ENCODE measurements at places on chromosomes 4 and X.
A peak's percentile ranks its signal among the peaks of the same experiment; 100 is the strongest.

GRCh38 chrX:45063319-45064095, 137.2 kb downstream of the DIPK2B start:
- no peak for DNase-seq

DNA sequence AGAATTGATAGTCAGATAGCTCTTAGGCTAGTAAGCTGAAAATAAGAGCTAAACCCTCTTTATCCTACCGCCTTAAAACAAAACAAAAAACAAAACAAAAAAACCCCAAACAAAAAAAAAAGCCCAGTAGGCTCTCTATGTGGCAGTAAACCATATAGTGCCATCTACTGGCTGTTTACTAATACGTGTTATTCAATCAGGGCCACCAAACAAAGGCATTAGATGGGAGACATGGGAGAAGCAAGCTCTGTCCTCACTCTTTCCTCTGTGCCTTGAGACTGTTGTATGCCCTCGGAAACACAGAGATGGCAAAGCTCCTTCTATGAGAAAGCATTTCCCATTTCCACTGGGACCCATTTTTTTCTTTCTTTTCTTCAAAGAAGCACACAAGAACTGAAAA, 148.8 kb upstream of the MID1 start:
- no peak for DNase-seq

DNA sequence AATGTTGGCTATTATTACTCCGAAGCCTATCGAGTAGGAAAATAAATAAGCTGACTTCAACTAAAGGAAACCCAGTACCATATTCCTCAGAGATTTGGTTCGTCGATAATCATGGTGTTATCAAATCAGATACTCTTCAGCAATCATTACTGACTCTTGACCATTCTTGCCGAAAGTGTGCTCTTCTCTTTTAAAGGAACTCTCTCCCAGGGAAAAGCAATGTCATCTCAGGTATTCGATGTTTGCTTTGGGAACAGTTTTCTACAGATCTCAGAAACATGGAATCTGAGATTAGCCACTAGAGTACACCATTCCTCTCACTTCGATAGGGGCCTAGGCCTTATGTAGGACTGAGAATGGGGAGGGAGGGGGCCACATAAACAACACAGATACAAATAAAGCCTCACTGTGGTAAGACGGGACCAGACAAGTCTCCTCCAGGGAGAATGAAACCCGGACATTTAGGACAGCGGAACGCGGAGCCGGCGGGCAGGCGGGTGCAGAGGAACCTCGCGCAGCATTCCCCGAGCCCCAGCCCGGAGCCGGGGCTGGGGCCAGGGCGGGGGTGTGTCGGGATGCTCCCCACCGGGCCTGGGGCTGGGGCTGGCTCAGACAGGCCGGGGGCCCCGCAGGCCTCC, 581 bp downstream of the DNAJB14 start:
- DNase-seq, result no peak

GRCh38 chrX:19805046-19805690, 82.2 kb downstream of the SH3KBP1 start:
- DNase-seq, result no peak

DNA sequence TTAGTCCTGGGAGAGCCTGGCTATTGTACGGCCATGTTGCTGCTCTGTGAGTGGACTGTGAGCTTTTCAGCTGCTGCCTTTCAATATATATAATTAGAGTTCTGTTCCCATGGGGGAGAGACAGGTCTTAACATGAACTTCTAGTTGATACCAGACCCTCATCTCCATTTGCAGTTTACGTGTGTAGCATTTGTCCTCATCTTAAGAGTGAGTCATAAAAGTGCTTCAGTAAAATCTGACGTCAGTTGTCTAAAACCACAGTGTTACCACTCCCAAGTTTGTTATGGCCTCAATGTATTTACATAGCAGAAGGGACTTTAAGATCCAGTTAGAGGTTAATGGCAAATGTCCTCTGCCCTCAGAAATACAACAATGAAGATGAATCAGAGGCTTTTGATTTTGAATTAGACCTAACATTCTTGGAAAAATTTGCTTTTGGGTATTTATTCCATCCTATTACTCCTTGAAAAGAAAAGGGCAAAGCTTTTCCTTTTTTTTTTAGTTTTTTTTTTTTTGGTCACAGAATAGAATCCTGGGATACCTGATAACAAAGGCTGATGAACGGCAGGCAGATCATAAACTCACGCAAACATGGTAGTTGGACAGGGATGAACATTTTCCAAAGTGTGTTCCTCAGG, 38.6 kb downstream of the PHOX2B start:
- DNase-seq, result peak; percentile 53

GRCh38 chr4:5256421-5256820, 205.1 kb downstream of the STK32B start:
- no peak for DNase-seq

DNA sequence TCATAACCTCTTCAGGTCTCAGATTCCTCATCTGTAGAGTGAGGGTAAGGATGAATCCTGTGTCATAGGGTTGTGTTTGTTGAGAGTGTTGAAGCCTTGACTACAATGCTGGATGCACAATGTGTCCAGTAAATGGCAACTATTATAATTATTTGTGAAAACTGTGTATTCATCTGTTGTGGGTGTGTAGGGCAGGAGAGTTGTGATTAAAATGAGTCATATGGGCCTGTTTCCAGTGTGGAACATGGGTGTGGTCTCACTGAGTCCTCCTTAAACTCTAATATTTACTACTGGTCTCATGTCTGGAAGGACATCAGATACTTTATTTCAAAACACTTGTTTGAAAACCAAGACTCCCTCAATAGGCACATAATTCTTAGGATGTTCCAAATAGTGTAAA, 208.5 kb upstream of the CASK start:
- no peak for DNase-seq

DNA sequence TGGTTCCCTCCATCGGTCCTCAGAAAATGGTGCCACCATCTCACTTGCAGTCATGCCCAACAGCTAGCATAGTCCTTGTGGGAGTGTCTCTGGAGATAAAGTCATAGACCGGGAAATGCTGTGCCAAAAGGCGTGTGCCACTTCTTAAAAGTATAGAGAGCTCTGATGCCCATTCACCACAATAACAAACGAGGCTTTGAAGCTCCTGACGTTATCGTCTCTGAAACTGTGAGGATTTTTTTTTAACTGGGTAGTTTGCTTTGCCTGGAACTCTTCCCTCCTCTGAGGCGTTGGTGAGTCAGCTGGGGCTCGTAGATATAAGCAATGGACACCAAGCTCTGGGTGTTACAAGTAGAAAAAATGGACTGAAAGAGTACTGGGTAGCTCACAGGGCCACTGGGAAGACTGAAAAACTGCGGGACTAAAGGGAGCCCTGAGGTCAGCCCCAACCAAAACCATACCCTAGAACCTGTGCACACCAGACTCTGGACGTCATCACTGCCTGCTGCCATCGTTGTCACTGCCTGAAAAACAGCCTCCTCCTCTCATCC, 89.4 kb upstream of the TRIM2 start:
- no peak for DNase-seq

GRCh38 chr4:177351622-177352244, 42.1 kb downstream of the NEIL3 start:
- no peak for DNase-seq

DNA sequence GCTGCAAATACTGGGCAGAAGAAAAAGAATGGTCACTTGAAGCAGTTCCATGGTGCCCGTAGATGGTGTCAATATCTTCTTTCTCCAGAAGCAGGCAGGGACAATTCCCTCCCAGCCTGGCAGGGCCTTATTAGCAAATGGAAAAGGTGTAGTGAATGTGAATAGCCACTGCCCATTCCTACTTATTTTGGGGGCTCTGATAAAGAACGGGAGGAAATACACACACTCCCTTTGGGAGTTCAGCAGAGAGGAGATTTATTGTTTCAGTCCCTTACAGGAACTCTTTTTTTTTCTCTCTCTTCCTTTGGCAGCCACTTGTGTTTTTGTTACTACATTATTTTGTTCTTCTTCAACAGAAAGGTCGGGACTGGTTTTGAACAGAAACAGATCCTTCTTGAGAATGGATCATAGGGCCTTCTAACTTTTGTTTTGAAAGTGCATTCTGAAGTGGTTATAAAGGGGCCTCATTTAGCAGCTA, at the start of gene EMCN:
Gene EMCN (minus strand): TSS at position 159 of the 478 bp plus-strand sequence. CDS start 108 bp downstream, at position 51.
- no peak for DNase-seq

DNA sequence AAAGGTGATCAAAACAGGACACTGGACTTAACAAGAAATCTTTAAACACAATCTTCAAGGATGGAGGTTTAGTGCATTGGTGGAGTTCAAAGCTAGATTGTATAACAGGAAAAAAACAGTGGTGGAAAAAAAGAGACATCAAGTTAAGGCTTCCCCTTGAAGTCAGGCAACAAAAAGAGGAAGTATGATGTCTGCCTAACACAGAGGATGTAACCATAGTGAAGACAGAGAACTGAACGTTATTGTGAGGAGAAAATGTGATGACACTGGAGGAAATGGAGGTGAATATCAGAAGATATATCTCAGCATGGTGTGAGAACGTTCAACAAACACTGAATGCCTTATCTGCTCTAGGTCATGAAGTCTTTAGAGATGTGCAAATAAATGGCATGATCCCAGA, 192.4 kb upstream of the AR start:
- DNase-seq, result no peak

DNA sequence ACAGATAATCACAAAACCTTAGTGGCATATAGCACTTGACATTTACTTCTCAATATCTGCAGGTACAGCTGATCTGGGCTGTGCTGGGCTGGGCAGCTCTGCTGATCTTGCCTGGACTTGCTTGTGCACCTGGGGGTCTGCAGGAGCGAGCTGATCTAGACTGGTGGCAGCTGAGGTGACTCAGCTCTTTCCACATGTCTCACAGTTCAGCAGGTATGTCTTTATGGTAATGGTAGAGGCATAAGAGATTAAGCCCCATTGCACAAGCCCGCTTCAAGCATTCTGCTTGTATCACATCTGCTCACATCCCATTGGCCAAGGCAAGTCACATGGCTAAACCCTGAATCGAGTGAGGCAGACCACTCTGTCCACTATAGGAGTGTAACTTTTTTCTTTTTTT, 506.7 kb downstream of the BCOR start:
- DNase-seq, result no peak

GRCh38 chrX:26442340-26442739, 226.4 kb downstream of the MAGEB5 start:
- DNase-seq, result no peak

- no peak for DNase-seq
Observed at GRCh38 chr4:119211867-119212233, 663 bp upstream of the USP53 start.

DNA sequence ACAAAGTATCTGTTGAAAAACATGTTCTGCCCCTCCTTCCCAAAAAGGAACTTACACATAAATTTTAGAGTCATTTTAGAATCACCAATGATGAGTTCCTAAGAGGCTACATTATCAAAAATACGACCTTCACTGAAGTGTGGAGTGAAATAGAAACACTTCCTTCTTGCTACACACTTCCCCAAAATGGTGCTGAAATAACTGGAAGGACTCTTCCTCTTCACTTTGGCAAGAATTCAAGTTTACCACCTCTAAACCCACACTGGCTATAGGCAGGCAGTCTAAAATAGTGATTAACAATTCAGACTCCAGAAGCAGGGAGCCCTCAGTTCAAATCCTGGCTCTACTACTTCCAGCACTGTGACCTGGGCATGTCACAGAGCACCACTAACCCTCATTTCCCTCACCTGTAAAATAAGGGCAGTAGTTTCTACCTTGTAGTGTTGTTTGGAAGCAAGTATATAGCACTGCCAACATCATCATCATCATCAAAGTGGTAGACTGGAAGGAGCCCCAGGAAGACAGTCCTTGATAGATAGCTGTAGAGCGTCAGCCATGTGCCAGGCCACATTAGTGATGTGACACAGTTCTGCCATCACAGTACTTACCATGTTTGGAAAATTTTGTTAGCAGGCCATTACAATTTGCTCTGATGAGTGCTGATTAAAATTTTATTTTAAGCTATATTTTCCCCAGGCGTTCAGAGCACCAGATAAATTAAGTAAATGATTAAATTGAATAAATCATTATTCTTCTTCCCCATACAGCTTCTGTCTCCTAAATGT, 103.3 kb downstream of the PARM1 start:
- no peak for DNase-seq

DNA sequence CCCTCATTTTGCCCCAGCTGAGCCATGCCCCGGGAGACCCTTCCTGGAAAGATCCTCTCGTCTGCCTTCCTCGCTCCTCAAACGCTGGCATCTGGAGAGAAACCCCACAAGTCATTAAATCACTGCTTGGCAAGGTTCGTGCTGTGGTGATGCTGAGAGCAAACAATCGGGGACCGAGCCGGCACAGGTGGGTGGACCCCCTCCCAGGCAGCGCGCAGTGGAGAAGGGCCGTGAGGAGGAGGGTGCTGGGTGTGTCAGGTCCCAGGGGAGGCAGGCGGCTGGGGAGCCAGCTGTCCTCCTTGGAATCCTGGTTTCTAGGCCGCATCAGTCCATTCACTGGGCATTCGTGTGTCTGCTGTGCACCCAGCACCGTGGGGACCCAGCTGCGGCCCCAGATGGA, 64.9 kb upstream of the PSAPL1 start:
- no peak for DNase-seq

- no peak for DNase-seq
Observed at GRCh38 chrX:45714866-45715265, 514.2 kb upstream of the DIPK2B start.

- DNase-seq, result no peak
Observed at GRCh38 chrX:129721870-129722269, 16.9 kb upstream of the XPNPEP2 start.

- peak; percentile 44 for DNase-seq
Observed at GRCh38 chr4:22179124-22179874, 230.7 kb upstream of the KCNIP4 start.

DNA sequence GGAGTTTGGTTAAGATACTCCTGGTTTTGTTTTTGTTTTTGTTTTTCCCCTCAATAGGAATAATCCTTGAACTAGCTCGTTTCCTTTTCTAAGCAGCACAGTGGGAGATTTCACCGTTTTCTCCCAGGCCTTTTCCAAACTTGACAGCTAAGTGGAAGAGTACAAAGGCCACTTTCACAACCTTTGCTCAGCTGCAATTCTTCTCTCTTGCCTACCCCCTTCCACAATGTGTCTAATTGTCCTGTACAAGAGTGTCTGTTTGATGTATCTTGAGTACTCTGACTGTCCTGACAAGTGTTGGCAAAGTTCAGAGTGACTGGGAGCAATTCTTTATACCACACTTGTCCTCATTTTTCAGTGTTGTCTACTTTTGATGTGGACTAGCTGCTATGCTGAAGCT, 674.3 kb upstream of the AMOT start:
- no peak for DNase-seq
